ENCODE measurements at places on chromosomes 6 and 20. TPM values are rescaled to one million over a fixed set of nuclear protein-coding genes. Genes with fewer than 3 reads are reported as not detected.

Gene ESR1
- total RNA-seq, result 6.9 TPM

Gene RAET1G
- total RNA-seq, result not detected

DNA sequence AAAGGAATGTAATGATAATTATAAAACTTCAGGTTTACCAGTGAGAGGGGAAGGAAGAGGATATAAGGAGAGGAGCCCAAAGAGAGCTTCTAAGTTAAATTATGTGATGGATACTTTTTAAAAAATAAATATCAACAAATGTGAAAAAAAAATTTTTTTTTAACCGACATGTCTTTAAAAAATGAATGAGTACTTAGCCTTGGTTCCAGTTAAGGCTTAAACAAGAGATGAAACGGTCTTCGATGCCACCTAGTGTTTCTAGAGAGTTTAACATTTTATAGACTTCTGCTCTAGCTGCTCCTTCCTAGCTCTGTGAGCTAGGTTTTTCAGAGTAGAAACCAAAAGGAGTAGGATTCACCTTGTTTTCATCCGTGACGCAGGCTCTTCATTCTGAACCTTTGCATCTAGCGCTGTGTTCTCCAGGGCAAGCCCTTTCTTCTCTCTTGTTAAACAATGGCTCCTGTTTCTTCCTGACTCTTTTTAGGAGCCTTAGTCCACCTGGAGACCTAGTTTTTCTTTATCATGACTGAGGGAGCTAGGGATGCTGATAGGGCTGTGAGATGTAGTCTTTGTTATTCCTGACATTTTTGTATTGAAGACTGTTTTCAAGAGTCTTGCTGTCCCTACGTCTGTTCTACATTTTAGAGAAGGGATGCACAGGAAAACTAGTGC is 42.4 kb upstream of the GNRH2 start:
- no peak for DNase-seq

GRCh38 chr6:75147512-75147911 is 58.3 kb downstream of the COL12A1 start:
- DNase-seq, result no peak

Measured in tibial nerve (tissue), 4 donors.